Heart right ventricle (tissue), 16 donors: ENCODE measurements at places on chromosomes 2 and 18. TPM values are rescaled to one million over a fixed set of nuclear protein-coding genes. Genes with fewer than 3 reads are reported as not detected.

DNA sequence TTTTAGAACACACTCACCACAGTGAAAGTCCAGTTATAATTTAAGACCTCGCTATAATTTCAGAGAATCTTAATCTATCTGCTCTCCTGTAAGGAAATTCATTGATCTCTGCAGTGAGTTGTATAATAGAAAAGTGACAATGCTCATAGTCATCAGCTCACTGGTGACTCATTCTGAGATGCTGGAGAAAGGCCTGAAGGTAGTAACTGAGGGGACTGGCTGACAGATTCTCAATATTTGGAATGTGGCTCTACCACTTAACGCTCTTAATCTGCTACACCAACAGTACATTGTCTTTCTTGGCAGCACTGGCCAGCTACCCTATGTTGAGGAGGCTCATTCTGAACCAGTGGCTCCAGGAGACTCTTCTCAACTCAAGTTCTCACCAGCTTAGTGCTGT is 246.1 kb downstream of the RPRM start:
- no peak for DNase-seq

DYNAP gene
- not detected for polyA plus RNA-seq

GRCh38 chr2:172671501-172671900 is 64.1 kb upstream of the RAPGEF4 start:
- no peak for DNase-seq

KIAA2012 gene
- not detected for polyA plus RNA-seq
